ENCODE measurements at places on chromosomes 6 and 20.
A peak's percentile ranks its signal among the peaks of the same experiment; 100 is the strongest.

DNA sequence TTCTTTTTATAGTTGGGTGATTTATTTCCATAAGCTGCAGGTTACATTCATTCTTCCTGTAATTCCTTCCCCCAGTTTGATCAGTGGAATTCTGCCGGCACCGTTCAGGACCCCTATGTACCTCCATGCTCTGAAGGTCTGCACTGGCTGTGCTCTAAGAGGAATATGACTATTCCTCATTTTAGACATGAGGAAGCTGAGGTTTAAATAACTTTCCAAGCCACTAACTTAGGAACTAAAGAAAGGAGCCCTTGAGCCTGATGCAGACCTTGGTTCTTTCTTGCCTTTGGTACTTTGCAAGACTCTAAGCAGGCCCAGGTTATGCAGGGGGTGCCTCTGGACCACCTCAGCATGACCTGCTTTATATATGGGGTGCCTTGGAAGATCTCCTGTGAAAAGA is 318.5 kb downstream of the QKI start:
- no peak for DNase-seq

- no peak for DNase-seq
These were observed 1278.8 kb upstream of the EYS start for GRCh38 chr6:66985816-66986215.

- DNase-seq: no peak
These were observed 173.7 kb downstream of the MBOAT1 start for GRCh38 chr6:20038410-20039204.

DNA sequence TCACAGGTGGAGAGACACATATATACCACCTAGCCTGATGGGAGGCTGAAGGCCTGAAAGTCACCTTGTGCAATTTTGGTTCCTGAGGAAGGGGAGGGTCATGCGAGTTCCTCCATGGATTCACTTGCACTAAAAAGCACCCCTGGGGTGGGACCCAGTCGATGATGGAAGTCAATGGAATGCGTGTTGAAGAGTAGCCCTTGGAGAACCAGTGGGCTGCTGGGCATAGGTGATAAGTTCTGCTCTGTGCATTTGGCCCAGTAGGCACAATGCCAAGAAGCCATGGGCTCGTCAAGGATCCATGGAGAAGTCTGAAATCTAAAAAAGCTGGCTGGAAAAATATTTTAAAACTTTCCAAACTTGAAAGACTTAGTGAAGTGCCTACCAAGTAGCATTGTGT is 18.9 kb upstream of the SCRT2 start:
- no peak for DNase-seq

GRCh38 chr6:67593247-67593646 is 1041.8 kb upstream of the ADGRB3 start:
- no peak for DNase-seq

DNA sequence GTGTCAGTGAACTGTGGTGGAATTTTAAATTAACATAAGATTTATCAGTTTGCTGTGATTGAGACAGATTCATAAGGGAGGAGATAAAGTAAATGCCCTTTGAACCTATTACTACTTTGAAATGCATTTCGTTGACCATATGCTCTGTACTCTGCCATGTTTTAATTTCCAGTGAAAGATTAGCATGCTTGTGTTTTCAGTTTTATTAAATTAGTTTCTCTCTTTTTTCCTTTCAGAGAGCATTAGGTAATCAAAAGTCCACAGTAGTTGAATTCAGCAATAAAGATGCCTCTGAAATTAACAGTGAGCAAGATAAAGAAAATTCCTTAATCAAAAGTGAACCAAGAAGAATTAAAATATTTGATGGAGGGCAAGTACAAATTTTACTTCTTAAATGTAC is 117.4 kb downstream of the HIVEP1 start:
- no peak for DNase-seq

DNA sequence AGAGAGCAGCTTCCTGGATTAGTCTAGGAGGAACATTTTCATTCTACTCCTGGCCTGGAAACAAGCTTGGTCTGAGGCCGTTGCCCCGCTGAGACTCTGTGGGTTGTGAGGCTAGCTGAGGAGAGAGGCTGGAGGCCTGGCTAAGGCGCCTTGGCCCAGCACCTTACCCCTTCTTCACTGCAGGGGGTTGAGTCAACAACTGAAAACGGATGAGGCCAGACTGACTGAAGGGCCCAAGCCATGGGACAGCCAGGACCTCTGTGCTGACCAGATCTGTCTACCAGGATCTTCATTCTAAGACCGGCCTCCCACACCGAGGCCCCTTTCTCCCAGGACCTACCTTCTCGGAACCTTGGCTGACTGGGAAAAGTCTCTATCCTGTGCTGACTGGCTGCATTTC is 3.5 kb upstream of the AVP start:
- DNase-seq: no peak

DNA sequence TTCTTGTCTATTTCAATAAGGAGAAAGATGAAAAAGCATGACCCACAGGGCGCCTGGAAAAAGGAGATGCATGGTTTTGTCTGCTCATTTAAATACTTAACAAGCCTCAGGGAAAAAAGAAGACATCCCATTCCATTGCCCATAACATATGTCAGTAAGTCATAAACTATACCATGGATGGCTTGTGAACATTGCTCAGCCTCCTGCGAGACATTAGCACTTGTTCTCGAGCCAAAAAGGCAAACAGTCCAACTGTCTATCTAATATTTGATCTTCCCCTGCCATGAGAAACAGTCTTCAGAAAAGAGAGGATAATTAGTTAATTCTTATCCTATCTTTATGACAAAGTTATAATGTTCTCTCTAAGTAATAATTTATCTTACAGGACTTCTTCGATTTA is 527.4 kb downstream of the HACE1 start:
- no peak for DNase-seq

GRCh38 chr6:126888727-126889725 is 229.4 kb upstream of the RSPO3 start:
- no peak for DNase-seq

DNA sequence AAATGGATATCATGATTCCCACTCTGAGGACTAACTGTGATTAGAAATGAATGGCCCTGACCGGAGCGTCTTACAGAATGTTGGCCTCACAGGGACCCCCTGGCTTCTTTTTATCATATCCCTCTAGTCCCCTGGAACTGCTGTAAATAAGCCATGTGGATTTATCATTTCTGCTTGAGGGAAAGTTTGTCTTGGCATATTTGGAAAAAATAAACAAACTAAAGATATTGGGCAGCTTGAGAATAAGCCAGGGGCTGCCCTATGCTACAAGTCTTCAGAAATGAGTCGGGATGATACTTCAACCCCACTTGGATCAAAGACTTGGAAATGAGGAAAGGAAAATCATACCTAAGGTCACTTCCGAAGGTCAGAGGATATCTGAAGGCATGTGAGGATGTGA is 179.1 kb downstream of the THBS2 start:
- no peak for DNase-seq

- DNase-seq: no peak
These were observed 112.8 kb upstream of the PRND start for GRCh38 chr20:4608861-4609260.

- peak; percentile 18 for DNase-seq
These were observed 57.5 kb downstream of the ILRUN start for GRCh38 chr6:34638834-34639736.

DNA sequence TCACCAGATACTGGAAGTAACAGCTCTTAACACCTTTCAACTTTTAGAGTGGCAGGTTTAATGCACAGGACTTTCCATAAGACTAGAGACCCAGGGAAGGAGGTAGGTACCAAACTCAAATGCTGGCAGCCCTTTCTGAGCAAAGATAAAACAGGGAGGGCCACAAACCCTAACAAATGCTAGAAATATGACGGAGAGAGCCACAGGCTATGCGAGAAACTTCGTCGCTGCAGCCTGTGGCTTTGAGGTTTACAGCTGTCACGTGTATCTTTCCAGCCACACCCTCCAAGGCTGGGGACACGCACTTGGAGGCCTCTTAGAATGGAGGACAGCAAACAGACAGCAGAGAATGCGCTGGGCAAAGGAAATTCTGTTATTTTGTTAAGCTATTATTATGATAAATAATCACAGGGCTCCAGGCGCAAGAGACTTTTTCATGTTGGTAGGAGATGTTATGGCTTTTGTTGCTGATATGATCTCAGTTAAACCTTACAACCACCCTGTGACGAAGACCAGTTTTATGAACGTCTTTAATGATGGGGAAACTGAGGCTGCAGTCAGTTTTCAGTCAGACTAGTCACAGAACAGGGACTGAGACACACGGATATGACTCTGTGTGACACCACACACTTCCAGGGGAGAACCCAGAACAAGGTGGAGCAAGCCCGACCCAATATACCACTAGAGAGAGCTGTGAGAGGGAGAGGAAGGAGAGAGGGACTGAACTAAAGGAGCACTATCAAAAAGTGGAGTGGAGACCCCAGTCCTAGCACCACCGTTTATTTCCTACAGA is 2.0 kb downstream of the TRAM2 start:
- peak; percentile 34 for DNase-seq

GRCh38 chr20:2402271-2402980 is 21.7 kb downstream of the TGM6 start:
- DNase-seq: no peak

DNA sequence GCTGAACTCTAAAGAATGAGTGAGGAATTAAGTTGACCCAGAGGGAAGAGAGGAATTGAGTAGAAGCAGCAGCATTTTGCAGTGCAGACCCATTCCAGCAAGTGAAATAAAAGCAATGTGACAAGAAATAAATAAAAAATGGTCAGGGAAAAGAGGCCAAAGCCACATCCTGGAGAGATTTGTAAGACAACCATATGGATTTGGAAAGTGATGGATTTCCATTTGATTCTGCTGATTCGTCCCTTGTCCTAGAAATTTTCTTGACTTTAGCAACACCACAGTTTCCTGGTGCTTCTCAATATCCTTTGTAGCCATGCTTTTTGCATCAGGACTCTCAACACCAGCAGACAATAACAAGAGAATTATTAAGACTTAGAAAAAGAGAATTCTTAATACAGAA is 29.8 kb downstream of the ANKEF1 start:
- no peak for DNase-seq

GRCh38 chr6:43919774-43920173 is 149.8 kb downstream of the VEGFA start:
- no peak for DNase-seq

DNA sequence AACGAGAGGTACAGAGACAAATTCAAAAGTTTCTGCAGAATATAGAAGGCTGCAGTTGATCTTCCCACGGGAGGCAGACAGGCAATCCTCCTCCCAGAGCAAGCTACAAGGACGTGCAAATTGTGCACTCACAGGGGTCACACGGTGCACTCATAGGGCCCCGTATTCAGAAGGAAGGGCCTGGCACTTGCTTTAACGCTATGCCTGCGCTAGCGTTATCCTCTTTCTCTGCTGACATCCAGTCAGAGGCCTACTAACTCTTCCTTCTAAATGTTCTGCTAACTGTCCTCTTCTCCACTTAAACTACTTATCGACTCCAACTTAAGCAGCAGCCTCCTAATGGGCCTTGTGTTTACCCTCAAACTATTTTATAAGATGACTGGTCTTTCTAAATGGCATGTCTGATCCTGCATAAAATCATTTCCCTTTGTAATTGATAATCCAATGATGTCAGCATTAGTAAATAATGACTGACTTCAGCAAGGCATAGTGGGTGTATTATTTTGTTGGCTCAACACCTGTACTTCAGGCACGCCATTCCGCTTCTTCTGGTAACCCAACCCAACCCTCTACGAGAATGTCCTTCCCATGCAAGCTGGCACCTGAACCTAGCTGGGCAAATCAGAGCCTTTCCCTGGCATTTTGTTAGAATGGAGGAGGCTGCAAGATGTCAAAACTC is 2.2 kb downstream of the IFNGR1 start:
- DNase-seq: no peak
